DMS79 treated with DMSO at 0.1 percent for 48 hours (cell line): ENCODE measurements at places on chromosomes 13 and 19.

GRCh38 chr13:85816413-85816812 lies 17.2 kb upstream of the SLITRK6 start:
- DNase-seq, result no peak

GRCh38 chr19:41883463-41883820 lies 458 bp downstream of the ARHGEF1 start:
- DNase-seq, result no peak

DNA sequence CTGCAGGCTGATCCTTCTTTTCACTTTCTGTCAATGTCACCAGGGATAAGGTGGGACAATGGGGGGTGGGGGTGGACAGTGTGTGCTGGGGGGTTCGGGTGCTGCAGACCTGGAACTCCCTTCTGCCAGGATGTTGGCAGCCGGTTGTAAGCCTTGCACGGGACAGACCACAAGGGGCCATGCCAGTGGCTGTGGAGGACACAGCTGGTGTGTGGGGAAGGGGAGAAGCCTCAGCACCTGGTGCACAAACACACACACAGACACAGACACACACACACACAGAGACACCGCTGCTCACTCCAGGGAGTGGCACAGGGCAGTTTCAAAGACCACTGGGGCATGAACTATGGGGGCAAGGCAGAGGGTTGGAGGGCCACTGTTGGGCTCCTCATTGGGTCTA lies 3.6 kb downstream of the F2RL3 start:
- no peak for DNase-seq

DNA sequence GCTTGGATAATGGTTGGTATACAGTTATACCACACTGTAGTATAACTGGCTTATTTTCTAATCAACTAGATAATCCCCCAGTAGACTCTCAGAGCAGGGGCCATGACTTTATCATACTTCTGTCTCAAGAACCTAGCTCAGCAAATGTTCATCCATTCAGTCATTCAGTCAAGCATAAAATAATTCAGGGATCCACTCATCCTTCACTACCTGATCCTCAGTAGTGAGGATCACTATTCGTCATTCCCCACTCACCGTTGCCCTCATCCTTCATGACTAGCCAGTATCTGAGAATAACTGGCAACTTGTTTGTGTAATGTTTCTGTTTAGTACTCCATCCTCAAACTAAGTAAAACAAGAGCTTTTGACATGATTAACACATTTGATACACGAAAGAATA lies 77.6 kb downstream of the TSC22D1 start:
- no peak for DNase-seq

- no peak for DNase-seq
Observed at GRCh38 chr13:68304286-68304893, 1074.3 kb upstream of the PCDH9 start.

GRCh38 chr19:49110567-49110966 lies 3.6 kb upstream of the LIN7B start:
- no peak for DNase-seq

GRCh38 chr13:36806102-36806501 lies 12.9 kb upstream of the RFXAP start:
- DNase-seq, result no peak
